ENCODE measurements at places on chromosomes 12 and 14.

DNA sequence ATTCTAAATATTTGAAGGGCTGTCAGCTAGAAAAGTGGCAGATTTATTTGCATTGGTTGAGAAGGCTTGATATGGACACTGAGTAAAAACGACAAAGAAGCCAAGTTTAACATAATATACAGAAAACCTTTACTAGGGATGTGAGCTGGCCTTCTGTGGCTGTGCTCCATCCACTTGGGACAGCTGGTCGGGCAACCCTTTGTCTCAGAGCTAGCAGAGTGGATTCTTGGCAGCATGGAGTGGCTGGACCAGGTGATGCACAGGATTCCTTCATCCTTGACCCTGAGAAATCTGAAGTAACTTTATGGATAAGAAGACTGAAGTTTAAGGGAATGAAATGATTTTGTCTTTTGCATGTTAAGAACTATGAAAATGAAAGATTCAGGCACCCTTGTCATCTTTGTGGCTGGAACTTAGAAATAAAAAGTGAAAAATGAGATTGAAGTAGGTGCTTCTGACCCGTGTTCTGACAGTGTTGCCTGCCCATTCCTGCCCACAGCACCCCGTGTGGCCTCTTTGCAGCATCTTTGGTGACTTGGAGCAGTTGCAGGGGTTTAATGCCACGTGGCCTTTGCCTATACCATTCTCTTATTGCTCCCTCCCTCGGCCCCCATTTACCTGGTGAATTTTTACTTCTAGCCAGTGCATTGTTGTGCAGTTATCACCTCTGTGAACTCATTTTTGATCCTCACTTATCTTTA is 32.6 kb downstream of the PELI2 start:
- DNase-seq: no peak

DNA sequence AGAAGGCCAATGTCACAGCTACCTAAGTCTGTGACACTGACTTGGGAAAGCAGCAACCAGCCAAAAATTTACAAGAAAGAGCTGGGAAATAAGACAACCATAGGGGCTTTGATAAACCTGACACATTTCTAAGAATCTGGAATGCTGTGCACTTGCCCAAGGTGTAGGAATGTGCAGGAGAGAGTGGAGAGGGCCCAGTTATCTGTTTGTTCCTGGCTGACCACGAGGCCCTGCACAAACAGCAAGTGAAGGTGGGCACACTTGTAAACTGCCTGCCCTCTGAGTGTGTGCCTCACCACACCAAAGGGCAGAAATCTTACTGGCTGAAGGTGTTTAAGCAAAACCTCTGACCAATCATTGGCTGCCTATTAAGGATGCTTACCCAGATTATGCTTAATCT is 27.3 kb downstream of the DLK1 start:
- DNase-seq: no peak

- no peak for DNase-seq
Observed at GRCh38 chr12:63821781-63822251, 22.7 kb upstream of the SRGAP1 start.

GRCh38 chr12:5088586-5089264 is 45.0 kb downstream of the KCNA5 start:
- no peak for DNase-seq

DNA sequence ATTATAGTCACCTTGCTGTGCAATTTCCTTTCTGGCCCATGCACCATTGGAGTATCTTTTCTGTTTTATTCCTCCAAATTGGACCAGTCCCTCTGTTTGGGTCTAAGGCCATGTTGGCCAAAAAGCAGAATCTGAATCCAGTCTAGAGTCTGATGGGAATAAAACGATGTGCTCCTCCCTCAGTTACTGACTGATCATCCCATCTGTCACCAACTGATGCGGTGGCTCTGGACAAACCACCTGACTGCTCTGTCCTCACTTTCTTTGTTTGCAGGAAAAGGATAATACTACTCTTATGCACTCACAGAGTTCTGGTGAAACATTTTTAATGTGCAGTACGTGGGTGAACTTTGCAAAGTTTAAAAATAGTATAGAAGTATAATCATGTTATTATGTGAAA is 120.2 kb upstream of the HIF1A start:
- no peak for DNase-seq

DNA sequence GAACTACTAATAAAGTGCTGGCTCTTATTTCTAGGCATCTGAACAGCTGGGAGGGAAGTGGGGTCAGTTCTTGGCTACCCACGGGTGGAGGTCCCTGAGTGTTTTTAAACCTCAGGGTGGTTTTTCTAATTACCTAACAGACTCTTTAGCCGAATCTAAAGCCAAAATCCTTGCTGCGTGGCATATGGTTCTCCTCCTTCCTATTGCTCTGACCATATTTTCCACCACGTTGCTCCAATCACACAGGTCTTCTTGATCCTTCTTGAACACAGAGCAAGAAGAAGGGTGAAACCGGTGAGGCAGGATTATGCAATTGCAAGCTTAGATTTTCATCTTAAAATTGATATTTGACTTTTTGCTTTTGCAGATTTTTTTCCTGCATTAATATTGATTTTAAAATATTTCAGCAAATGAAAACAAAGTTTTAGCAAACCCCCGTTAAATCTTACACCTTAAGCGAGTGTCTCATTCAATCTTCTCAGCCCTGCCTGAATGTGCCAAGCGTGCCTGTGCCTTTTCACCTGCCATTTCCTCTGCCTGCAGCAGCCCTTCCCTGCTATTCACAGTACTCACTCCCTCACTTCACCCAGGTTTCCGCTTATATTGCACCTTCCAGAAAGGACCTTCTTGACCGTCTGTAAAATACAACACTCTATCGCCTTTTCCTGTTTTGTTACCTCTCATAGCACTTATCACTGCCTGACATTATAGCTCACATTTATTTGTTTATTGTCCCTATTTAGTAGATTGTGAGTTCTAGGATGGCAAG is 506.0 kb downstream of the DIO2 start:
- DNase-seq: no peak

DNA sequence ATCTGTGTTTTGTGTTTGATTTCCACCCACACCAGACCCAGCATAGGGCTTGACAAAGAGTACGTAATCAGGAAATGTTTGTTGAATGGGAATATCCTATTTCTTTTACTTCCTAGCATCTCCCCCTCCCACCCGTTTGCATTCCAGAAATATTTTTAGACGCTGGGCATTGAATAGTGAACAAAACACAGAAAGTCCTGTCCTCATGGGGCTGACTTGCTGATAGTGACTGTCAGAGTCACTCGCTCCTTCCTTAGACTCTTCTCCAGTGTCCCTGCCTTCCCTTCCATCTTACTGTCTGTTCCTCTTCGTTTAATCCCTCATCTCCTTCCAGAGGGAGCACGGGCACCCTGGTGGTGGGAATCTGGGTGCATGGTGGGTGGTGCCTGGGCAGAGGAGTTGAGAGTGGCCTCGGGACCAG is 53.6 kb downstream of the SLC25A47 start:
- no peak for DNase-seq

DNA sequence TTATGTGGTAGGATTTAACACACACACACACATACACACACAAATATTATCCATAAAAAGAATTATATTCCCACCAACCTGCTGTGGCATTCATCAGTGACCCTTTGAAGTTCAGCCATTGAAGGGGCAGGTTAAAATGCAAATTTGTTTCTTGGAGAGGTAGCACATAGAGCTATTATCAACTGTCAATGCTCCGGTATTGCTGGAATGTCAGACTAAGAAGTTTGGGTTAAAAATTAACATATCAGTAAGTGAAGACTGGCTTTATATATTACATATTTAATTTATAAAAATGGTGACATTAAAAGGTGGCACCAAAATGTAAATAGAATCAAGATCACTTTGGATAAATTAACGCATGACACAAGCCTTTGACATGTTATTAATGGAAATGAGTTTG is 207.3 kb downstream of the DAD1 start:
- no peak for DNase-seq

DNA sequence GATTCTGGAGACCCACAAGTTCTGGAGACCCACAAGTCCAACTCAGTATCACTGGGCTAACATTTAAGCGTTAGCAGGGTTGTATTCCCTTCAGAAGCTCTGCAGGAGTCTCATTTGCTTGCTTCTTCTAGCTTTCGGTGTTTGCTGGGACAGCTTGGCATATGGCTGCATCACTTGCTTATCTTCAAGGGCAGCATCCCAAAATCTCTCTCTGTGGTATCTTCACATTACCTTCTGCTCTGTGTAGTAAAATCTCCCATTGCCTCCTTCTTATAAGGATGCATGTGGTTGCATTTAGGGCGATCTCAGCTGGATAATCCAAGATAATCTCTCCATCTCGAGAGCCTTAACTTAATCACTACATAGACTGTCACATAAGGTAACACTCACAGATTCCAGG is 7.3 kb upstream of the CNTN1 start:
- DNase-seq: no peak

- DNase-seq: no peak
Observed at GRCh38 chr12:120276734-120277133, 11.2 kb upstream of the PXN start.

DNA sequence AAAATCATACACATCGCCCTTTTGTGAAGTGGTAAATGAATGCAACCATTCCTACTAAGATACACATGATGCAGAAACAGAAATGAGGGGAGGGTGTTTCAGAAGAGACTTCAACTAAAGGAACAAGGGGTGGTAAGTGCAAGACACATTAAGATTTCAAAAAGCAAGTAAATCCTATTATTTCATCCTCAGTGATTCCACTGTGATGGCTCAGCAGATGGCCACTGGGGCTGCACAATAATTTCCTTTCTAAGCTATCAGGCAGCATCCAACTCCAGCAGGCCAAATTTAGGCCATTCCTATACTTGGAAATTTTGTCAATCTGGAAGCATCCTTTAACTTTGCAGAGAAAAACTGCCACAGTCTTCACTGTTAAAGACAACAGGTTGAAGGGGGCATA is 272.4 kb downstream of the NELL2 start:
- no peak for DNase-seq

GRCh38 chr14:36857136-36857535 is 195.5 kb downstream of the PAX9 start:
- DNase-seq: peak; percentile 78

- no peak for DNase-seq
Observed at GRCh38 chr12:96221391-96221790, 27.2 kb downstream of the ELK3 start.

GRCh38 chr12:92573104-92573503 is 129.7 kb upstream of the PLEKHG7 start:
- no peak for DNase-seq

DNA sequence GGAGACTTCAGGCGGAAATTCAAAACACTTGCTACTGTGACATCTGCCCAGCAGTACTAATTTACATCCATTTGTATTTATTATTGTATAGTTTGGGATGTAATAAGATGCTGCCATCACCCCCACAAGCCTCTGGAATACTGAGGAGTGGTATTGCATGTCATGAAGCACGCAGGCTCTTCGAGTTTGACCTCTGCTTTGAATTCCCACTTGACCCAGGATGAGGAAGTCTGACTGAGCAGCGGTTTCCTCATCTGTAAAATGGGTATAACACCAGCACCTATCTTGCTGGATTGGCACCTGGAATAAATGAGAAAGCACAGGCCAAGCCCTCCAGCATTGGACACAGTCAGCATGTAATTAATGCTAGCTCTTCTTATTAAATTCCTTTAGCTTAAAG is 116.0 kb upstream of the DIO3 start:
- no peak for DNase-seq

DNA sequence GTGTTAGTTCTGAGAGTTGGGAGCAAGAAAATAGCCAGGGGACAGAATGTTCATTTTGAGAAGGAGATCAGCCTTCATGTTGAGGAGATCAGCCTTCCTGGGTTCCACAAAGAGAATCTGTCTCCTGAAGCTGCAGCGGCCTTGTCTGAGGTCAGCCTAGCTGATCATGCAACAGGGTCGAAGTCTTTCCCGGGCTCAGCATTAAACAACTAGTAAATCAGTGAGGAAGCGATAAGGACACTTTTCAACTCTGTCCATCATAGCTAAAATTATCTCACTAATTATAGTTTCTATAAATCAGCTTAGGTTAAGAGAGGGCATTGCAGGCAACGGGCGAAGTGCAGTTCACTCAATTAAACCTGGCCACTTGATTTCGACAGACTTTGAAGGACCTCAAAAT is 7.5 kb downstream of the GSC start:
- no peak for DNase-seq

DNA sequence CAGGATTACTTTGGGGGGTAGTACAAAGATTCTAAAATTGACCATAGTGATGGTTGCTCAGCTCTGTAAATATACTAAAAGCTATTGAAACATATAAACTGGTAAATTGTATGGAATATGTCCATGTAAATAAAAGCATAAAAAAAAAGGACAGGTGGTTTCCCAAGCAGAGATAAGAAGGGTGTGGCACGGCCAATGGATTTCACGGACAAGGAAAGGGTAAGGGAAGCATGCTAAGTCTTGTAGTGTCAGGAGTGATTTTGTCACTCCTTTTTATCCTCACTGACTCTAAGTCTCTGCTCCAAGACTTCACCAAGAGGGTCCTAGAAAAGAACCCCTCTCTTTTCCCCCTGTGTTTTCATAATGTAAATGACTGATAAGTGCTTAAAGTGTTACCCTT is 229.2 kb downstream of the SPTSSA start:
- no peak for DNase-seq

DNA sequence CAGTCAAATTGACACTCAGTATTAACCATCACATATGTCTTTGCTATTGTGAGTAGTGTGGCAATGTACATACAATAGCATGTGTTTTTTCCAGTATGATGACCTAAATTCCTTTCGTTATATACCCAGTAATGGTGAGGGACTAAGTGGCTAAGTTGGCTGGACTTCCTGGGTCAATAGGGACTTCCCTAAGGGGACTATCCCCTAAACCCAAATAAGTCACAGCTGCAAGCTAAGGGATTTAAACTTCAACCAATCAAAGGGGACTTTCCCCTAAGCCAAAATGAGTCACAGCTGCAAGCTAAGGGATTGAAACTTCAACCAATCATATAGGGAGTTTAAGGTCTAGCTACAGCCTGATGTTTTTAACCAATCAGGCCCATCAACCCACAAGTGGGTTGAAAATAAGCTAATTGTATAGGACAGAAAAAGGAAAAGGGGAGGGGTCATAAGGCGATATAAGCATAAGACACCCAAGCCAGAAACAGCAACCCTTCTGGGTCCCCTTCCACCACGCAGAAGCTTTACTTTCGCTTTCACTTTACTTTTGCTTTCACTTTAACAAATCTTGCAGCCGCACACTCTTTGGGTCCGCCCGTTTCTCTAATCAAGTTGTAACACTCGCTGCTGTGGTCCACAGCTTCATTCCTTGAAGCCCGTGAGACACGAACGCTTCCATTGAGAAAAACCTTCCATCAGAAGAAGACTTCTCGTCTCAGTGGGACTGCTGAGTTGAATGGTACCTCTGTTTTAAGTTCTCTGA is 404.4 kb downstream of the FLRT2 start:
- DNase-seq: no peak

DNA sequence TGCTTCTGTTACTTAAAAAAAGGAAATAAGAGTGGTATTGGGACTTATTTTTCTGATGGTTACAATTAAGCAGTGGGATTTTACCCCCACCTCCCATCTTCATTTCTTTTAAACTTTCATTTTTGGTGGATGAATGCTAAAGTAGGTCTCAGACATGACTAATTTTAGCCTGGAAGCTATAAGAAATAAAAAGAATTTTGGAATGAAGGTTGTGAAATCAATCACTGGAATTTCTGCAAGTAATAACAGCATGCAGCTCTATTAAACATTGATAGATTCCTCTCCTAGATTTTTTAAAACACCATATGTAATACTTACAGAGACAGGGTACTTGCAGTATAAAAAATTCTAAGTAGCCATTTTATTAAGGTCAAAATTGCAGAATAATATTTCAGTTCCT is 164.2 kb upstream of the CLEC14A start:
- DNase-seq: no peak

Measured in NCI-H510A (cell line).